ENCODE measurements at places on chromosomes 16 and 17. TPM values are rescaled to one million over a fixed set of nuclear protein-coding genes. Genes with fewer than 3 reads are reported as not detected.

CLEC10A gene
- not detected for total RNA-seq

TNRC6A gene
- total RNA-seq, result 94.4 TPM

CIBAR2 gene
- total RNA-seq, result 0.80 TPM

SLFN12L gene
- total RNA-seq, result not detected

ITGAX gene
- not detected for total RNA-seq

KRTAP2-3 gene
- total RNA-seq, result not detected

SALL1 gene
- total RNA-seq, result 12.8 TPM

SYT17 gene
- 6.6 TPM for total RNA-seq

CMTM2 gene
- total RNA-seq, result not detected

DNA sequence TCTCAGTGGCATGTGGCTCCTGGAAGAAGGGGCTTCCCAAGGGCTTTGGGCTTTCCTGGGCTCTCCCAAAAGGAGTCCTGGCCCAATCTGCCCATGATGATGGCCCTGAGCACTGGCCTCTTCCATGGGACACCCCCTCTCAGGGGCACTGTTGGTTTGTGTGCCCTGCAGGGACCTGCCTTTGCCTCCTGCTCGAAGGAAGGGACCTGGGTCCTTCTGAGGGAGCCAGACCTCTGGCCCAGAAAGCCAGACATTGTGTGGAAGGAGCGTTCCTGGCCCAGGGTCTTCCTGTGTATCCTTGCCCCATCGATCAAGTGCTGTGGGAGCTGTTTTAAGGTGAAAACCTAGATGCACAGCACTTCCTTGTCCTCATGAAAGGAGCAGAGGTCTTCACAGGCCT, 1689.3 kb downstream of the TP53TG3F start:
- no peak for DNase-seq

DNA sequence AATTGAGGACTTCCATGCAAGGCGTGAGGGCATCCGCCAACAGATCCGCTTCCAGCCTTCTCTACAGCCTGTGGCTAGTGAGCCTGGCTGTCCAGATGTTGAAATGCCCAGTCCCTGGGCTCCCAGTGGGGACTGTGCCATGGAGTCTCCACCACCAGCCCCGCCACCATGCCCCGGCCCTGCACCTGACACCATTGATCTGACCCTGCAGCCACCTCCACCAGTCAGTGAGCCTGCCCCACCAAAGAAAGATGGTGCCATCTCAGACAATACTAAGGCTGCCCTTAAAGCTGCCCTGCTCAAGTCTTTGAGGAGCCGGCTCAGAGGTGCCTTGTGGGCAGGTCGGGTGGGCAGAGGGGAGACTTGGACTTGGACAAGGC, 3.1 kb downstream of the MAPK7 start:
- DNase-seq, result no peak

- DNase-seq, result no peak
Measured at GRCh38 chr17:31273516-31273915, 23.5 kb downstream of the OMG start.

GRCh38 chr17:31696703-31697325, 162.2 kb downstream of the COPRS start:
- DNase-seq, result no peak

DNA sequence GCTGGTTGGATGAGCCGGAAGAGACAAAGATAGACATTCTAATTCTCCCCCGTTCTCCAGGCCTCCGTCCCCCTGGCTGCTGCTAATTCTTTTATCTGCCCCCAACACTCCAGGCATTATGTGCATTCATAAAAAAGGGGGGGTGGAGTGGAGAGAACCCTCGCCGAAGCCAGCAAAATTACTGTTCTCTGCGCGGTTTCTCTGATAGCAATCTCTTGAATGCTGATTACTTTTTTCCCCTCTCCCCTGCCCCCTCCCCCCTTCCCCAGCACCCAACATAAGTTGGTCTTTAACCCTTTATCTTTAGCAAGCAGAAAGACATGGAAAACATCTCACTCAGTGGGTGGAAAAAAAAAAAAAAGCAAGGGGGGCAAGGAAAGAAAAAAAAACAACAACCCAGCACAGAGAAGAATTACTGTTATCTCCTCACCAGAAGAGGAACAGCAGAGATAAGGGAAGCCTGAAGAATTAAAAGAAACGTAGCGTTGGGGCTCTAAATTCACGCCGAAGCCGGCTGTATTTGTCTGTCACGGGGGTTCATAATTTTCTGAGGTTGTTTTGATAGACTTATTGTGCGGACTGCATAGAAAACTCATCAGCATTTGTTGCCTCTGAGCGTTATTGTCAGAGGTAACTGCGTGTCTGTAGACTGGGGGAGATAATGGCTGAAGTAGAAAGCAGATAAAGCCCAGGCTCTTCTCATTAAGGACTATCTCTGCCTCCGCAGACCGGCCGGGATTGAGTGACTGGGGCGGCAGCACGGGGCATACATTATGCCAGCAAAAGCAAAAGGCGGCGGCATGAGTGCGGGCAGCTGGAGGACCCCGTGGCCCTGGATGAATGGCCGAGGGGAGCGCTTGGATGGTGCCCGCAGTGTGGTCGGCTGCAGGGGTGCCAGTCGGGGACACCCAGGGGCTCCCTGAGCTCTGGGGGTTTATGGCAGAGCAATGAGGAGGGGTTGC, 126.9 kb downstream of the MRM1 start:
- no peak for DNase-seq

DNA sequence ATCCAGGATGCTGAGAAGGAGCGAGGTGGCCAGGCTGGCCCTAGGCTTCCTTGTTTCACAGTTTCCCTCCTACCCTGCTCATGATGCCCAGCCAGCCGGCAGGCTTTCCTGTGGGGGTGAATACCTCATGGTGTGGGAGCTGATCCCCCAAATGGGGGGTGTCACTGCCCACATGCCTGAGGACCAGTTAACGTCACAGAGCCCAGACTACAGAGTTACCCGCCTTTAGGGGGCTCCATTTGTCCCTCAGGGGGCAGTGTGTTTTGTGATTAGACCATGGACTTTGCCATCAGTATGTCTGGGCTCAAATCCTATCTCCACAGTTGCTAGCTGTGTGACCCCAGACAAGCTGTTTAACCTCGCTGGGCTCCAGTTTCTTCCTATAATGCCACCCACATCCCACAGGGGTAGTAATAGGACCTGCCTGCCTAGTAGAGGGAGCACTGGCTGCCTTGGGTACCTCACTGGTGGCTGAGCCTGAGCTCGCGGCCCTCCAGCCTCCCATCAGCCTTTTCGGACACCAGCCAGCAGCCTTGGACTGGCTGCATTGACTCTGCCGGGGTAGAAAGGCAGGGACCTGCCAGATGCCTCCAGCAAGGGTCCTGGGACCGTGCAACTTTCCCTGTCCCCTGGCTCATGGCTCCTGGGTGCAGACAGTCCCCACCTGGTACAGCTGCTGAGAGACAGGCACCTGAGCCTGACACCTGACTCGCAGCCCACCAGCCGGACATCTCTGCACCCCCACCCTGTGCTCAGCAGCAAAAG, 87.5 kb upstream of the GSE1 start:
- DNase-seq, result no peak

DNA sequence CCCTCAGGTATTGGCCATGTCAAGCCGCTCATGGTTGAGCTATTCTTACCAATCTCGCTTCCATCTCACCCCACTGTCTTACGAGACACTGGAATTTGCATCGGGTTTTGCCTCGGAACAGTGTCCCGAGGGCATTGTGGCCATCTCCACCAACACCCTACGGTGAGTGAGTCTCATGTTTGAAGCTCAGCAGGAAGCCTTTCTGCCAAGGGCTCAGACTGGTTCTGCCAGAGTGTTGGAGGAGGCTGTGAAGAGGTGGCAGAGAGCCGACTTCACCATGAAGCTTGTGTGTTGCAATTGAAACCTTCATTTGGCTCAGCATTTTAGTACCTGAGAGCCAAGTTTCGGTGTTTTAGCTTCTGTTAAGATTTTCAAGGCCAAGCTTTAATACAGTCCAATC, 38.0 kb downstream of the SF3B3 start:
- no peak for DNase-seq

- no peak for DNase-seq
Measured at GRCh38 chr17:82780195-82780594, 28.3 kb downstream of the TBCD start.

DNA sequence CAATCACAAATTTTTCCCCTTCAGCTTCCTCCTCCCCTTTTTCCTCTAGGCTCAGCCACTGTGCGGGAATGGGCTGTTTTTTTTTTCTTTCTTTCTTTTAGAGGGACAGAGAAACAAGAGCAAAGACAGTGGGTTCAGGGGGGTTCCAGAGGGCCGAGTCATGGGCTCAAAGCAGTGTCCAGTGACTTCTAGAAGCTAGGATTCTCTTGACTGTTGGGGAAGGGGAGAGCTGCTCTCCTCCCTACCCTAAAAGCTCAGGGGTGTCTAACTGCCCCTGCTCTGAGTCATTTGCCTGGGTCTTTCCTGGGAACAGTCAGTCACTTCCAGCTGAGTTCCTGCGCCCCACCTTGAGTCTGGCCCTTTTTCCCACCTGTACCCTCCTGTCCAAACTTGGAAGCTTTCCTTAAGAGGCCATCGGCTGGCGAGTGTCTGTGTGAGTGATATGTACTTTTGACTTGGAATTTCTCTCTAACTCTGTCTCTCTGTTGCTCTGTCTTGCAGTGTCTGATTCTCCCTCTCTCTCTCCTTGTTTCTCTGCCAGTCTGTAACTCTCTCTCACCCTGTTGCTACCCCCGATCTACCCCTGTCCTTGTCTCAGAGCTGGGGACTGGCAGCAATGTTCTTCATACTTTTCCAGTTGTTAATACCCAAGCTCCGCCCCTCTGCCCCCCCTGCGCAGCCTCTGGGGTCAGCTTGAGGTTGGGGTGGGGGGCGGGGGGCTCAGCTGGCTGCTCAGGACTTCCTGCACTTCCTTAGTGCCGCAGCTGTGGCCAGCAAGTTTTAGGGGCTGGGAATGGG, 2.4 kb downstream of the THRA start:
- DNase-seq, result no peak

GRCh38 chr16:54194334-54194743, 92.2 kb downstream of the IRX3 start:
- DNase-seq, result no peak

DNA sequence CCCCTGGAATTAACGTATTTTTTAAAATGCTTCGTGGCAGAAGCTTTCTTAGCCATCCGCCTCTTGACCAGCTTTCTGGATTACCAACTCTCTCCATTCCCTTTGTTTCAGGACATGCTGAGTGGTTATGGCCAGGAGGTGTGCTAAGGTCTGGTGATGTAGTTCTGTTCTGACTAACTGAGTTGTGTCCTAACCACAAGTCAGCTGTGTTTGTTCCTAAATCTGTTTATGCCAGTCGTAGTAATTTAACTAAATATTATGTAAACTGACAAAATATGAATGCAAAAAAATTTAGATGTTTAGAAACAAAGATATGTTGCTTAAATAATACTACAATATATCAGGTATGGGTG, 61.6 kb downstream of the MRTFB start:
- DNase-seq, result no peak

DNA sequence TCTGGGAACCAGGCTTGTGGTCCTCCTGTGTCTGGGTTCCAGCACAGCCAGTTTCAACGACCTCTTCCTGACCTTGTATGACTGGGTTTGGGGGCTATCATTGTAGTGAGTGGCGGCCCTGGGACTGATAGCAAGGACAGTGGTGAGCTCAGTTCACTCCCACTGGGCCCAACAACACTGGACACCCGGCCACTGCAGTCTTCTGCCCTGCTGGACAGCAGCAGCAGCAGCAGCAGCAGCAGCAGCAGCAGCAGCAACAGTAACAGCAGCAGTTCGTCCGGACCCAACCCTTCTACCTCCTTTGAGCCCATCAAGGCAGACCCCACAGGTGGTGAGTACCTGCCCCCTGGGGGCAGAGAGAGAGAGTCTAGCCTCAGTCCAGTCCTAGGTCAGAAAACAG, 3.3 kb upstream of the ELMO3 start:
- no peak for DNase-seq

GRCh38 chr16:85754413-85754812, 3.5 kb upstream of the C16orf74 start:
- DNase-seq, result no peak

DNA sequence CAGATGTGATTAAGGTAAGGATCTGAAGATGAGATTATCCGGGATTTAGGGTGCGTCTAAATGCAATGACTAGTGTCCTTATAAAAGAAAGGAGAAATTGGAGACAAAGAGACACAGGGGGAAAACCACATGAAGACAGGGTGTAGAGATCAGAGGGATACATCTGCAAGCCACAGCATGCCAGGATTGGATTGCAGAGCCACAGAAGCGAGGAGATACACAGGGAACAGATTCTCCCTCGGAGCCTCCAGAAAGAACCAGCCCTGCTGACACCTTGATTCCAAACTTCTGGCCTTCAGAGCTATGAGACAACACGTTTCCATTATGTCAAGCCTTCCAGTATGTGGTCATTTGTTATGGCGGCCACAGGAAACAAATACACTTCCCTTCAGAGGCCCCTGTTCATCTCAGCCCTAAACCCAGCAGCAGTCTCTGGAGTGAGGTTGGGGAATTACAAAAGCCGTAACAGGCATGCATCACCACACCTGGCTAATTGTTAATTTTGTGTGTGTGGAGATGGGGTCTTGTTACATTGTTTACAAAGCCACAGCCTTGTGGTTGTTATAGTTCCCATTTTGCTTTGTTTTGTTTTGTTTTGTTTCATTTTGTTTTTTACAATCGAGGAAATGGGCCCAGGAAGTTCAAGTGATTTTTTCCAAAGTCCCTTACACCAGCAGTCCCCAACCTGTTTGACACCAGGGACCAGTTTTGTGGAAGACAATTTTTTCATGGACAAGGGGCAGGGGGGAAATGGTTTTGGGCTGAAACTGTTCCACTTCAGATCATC, 51.6 kb upstream of the LYRM9 start:
- DNase-seq, result no peak

DNA sequence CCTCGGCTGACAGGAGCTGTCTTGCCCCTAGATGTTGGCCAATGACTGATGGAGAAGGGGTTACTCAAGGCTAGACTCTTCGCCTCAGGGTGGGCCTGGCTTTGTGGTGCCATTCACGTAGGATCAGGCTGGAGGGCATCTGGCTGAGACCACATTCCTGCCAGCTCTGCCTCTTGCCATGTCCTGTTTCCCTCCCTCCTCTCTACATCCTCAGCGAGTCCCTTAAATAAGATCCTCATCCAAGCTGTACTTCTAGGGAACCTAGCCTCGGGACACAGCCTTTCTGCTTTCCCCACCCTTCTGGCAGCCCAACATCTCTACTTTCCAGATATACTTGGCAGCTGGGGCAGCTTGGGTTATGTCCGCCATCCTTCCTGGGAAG, 27.9 kb upstream of the EFCAB13 start:
- no peak for DNase-seq

- DNase-seq, result no peak
Measured at GRCh38 chr16:74862743-74863244, 88.2 kb upstream of the FA2H start.

GRCh38 chr17:8843344-8843743, 24.1 kb downstream of the PIK3R6 start:
- DNase-seq, result no peak

DNA sequence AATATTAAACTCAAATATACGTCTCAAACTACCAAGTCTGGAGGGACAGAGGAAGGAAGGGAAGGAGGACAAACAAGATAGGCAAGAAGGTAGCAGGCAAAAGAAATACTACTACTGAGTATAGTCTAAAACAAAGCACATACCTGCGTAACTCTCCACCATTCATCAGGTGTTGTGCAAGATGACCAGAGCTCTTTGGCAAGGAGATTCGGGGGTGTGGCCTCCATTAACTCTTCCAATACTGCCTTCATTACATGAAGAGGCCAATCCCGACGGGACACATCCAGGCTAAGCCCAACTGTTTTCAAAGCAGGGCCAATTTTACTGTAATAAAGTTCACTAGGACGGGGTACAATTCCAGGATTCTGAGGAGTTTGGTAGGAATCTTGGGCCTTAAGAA, 38.2 kb upstream of the ARL6IP1 start:
- DNase-seq, result no peak

- DNase-seq, result no peak
Measured at GRCh38 chr16:59144326-59144725, 410.2 kb upstream of the GOT2 start.

- DNase-seq, result no peak
Measured at GRCh38 chr17:876272-876671, 94.1 kb downstream of the MRM3 start.
